ENCODE measurements at places on chromosomes 11 and 22. TPM values are rescaled to one million over a fixed set of nuclear protein-coding genes. Genes with fewer than 3 reads are reported as not detected.

DNA sequence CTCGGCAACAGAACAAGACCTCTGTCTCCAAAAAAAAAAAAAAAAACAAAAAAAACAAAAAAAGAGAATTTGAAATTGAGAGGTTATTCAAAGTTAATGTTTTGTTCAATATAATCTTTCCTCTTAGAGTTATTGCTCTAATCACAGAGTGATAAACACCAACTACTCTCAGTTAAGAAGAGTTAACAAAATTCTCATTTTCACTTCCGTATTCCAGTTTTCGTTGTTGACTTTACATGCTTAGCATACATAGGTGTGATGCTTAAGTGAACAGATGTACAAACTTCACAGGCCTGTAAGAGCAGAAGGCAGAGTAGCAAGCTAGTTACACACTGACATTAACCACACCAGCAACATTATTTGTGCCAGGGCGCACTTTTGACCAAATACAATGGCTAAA, 12.3 kb downstream of the EIF4ENIF1 start:
- no peak for DNase-seq

- no peak for DNase-seq
Measured at GRCh38 chr11:57471496-57471895, 11.2 kb downstream of the RTN4RL2 start.

TUB gene
- 3.6 TPM for total RNA-seq

CARNS1 gene
- 2.7 TPM for total RNA-seq

Data from upper lobe of right lung (tissue), 1 donor.